ENCODE measurements at places on chromosomes 2 and 18.

- no peak for DNase-seq
Measured at GRCh38 chr2:238813109-238813508, 34.8 kb upstream of the TWIST2 start.

- no peak for DNase-seq
Measured at GRCh38 chr18:47593744-47594472, 336.6 kb downstream of the SMAD2 start.

- no peak for DNase-seq
Measured at GRCh38 chr2:2134037-2134436, 197.0 kb downstream of the MYT1L start.

DNA sequence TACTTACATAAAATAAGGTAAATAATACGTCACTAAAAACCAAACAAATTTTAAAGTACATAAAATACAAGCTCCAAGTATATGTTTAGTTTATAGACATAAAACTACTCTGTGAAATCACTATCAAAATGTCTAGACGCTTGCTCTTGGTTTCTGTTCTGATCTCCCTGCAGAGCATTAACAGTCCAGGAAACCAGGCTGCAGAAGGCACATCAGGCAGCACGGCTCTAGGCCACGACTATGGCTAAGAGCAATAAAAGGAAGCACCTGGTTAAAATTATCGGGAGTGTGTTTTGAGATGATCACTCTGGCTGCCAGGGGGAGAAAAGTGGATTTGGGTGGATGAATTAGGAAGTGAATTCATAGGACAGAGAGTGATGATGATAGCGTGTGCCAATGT lies 196.0 kb upstream of the SPHKAP start:
- DNase-seq, result no peak

DNA sequence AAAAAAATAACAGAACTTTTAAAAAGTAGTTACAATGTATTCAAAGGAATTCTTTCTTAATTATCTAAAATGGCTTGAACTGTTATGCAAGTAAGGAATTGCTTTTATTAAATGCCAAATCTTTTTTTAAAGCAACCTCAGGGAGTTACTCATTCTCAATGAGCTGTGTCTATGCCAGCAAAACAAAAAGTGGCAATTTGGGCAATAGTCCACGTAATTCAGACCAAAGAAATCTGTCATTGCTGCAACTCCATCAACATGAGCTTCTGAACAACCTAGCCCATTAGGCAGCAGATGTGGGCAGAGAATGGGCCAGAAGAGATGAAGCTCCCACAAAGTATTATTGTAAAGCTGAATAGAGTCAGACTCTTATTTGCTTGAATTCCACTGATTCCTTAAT lies 118.4 kb downstream of the ALK start:
- DNase-seq, result no peak

- no peak for DNase-seq
Measured at GRCh38 chr2:120497261-120497977, 151.5 kb downstream of the INHBB start.

- DNase-seq, result no peak
Measured at GRCh38 chr2:147844697-147845410, at the start of gene ACVR2A. Gene ACVR2A, plus strand, starts transcription at chr2:147845029. Its CDS starts 124 bp downstream, at chr2:147845153.

DNA sequence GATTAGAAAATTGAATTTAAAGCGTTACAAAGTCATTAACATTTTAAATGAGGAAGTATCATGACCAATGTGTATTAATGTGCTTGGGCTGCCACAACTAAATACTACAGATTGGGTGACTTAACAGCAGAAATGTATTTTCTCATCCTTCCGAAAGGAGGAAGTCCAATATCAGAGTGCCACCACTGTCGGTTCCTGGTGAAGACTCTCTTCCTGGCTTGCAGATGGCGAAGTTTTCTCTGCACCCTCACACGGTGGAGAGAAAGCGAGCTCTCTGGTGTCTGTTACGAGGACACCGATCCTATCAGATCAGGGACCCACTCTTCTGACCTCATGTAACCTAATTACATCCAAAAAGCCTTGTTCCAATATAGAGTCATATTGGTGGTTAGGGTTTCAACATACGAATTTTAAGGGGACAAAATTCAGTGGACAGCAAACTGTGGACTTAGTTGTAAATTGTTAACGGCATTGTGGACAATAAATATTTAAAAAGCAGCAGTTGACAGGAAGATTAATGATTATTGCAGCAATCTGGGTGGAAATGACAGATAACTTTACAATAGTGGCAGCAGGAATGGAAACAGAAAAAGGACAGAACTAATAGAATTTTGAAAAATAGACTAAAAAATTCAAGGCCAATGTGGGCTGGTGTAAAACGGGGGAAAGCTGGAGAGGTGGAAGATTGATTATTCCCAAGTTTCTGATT lies 35.1 kb upstream of the CYRIA start:
- DNase-seq, result no peak

- DNase-seq, result no peak
Measured at GRCh38 chr2:239813261-239814115, 211.7 kb downstream of the NDUFA10 start.

DNA sequence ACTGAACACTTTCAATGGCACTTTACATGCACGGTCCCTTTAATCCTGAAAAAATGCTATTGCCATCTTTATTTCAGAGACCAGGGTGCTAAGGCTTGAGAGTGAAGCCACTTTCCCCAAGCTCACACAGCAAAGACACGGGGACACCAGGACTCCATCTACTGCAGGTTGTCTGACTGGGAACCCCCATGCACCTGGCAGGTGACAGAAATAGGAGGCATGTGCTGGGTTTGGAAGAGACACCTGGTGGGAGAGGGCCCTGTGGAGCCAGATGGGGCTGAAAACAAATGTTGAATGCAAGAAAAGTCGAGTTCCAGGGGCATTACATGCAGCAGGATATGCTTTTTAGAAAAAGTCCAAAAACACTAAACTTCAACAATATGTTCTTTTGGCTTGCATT lies 5.2 kb upstream of the EHD3 start:
- no peak for DNase-seq

- DNase-seq, result no peak
Measured at GRCh38 chr18:26255695-26256622, 29.7 kb downstream of the TAF4B start.

- no peak for DNase-seq
Measured at GRCh38 chr2:153268941-153269461, 209.6 kb downstream of the RPRM start.

DNA sequence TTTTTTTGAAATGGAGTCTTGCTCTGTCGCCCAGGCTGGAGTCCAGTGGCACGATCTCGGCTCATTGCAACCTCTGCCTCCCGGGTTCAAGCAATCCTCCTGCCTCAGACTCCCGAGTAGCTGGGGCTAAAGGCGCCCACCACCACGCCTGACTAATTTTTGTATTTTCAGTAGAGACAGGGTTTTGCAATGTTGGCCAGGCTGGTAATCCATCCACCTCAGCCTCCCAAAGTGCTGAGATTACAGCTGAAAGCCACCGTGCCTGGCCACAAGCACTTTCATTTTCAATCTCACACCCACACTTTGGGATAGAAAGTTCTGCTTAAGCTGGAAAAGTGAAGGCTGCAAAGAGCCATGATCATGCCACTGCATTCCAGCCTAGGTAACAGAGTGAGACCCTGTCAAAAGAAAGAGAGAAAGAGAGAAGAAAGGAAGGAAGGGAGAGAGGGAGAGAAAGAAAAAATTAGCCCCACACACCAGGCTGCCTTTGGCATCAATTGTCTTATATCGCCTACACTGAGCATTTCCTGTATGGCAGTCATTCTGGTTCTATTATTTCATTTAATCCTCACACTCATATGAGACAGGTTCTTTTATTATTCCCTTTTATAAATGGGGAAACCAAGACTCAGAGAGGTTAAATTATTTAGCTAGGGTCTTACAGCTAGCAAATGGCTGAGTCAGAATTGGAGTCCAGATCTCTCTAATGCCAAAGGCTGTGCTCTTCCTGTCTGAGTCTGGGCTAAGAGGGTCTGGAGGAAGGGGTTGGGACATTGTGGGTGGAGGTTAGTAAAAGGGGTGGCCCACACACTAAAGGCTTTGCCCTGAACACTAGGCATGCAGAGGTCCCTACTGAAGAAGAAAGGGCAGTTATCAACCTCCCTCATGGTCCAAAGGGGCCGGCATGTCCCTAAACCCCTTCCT lies 37.9 kb upstream of the PKDCC start:
- DNase-seq, result no peak

- DNase-seq, result no peak
Measured at GRCh38 chr2:166609183-166609959, 115.3 kb upstream of the SCN7A start.

- DNase-seq, result peak; percentile 23
Measured at GRCh38 chr18:8794156-8794933, 89.0 kb downstream of the MTCL1 start.

DNA sequence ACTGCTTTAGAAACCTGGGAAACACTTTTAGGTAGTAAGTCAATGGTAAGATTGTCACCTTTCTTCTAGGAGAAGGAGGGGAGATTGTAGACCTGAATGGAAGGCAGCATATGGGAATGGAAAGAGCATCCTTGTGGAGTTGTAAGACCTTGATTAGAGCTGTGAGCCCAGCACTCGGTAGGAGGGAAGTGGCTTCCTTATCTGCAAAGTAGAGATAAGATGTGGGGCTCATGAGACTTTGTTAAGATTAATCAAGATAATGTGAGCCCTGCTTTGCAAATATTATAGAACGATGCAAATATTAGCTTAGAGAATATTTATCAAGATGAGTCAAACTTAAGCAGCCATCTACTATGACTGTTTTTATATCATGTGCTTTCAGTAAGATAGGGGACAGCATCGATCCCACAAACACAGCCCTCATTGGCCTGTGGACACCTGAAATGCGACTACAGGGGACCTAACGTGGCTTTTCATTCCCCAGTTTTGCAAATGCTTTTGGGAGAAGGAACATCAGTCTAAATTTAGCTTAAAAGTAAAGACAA lies 243.7 kb downstream of the LTBP1 start:
- DNase-seq, result no peak

DNA sequence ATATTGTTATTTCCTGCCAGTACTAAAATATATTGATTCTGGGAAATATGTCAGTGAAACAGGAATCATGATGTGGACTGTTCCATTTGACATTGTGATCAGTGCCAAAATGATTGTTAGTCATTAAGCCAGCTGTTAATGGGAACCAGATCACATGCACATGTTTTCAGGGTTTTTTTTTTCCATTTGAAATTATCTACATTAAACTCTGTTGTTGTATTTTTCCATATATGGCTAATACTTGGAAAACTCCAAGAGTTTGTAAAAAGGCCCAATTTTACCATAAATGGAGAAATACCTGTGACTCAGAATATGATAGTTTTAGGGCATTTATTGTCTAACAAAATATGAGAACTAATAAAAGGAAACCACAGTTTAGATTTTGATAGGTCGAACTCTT lies 13.4 kb downstream of the ITGAV start:
- no peak for DNase-seq

- no peak for DNase-seq
Measured at GRCh38 chr2:224532441-224532840, 52.7 kb downstream of the CUL3 start.

GRCh38 chr2:238100049-238100820 lies at the start of gene ESPNL:
Gene ESPNL, plus strand, starts transcription at chr2:238100340. Its CDS starts 80 bp downstream, at chr2:238100420.
- DNase-seq, result no peak

- peak; percentile 62 for DNase-seq
Measured at GRCh38 chr2:68185541-68186164, 28.0 kb downstream of the PNO1 start.

DNA sequence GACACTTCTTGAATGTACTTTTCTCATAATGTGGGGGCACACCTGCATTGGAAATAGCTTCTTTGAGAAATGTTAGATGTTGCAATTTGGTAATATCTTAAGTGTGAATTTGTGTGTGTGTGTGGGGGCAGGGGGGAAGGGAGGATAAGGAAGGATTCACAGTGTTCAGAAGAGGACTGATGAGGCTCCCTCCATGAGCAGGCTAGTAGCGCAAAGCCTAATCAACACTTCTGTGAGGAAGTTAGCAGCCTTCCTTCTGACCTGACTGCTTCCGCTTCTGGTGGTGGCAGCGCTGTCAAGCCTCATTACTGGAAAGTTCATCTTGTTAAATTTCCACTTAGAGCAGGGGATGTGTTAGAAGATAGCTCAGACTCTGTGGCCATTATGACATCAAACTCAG lies 295.4 kb upstream of the SPRED2 start:
- no peak for DNase-seq

GRCh38 chr18:48929212-48929612 lies 21.6 kb downstream of the SMAD7 start:
- DNase-seq, result no peak

- no peak for DNase-seq
Measured at GRCh38 chr2:30580391-30580790, 133.3 kb downstream of the LCLAT1 start.

DNA sequence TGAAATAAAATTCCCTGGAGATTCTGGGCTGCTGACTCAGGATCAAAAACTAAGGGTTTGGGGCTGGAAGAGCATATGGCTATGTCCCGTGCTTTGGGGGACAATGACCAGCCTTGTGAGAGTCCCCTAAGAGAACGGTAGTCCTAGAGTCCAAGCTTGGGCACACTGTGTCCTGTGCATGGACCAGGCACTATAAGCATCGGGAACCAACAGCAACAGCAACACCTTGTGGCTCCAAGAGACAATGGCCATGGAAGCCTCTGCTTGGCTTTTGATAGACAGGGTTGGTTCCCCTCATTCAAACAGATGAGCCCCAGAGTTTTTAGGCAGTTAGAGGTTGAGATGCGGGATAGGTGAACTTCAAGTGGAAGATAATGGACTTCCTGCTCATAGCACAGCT lies 294.4 kb upstream of the CHAC2 start:
- no peak for DNase-seq

DNA sequence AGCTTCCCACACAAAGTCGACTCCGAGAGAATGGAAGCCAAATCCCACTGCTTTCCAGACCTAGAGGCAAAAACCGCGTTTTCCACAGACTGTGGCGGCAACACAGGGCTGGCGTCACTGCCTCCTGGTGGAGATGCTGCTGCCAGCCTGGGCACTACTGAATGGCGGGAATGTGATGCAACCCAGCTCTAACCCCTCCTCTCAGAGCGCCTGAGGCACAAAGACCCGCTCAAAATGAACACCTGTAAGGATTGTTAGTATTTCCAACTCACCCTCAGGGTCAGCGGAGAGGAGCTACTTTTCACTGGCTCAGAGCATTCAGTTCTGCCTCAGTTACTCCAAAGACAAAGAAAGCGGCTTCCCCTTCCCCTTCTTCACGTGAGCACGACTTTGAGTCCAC lies 548.0 kb upstream of the SALL3 start:
- DNase-seq, result no peak

DNA sequence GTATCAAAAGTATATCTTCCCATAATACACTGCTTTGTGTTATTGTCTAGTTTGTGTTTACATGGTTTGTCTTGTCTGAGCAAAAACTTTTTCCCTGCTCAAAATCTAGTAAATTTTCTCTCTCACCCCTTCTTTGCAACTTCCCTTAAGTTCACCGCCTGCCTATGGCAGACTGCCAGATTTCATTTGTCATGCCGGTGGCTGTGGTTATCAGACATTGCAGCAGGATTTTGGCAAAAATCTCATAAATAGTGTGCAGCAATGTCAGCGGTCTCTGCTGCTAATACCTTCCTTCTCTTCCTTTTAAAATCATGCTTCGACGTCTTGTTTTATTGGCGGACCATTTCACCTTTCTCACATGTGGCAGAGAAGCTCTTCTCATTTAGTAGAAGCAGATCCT lies 45.6 kb upstream of the TMEM178A start:
- no peak for DNase-seq

GRCh38 chr2:15841776-15842560 lies 98.4 kb upstream of the MYCN start:
- no peak for DNase-seq

- DNase-seq, result no peak
Measured at GRCh38 chr18:77544792-77545191, 295.1 kb downstream of the GALR1 start.

Measured in HCT116 (cell line).